Stimulated activated naive CD4-positive, alpha-beta T cell treated with Interleukin-2 at 50 U/mL for 16 hours (primary cell): ENCODE measurements at places on chromosomes 2 and 18.
A peak's percentile ranks its signal among the peaks of the same experiment; 100 is the strongest.

DNA sequence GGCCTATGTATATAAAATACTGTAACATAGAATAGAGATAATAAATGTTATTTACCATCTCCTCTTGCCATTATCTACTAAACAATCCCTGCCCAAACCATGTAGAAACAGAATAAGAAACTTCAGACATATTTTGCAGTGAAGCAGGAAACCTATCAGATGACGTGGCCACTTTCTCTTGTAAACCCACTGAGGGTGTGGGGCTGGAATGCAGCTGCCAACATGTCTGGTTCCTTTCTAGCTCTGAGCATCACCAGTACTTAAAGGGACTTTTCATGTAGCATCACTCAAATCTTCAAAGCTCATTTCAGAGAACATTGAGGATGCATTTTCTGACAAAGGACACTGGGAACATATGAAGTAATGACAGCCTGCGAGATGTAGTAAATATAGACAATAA is 251.8 kb downstream of the LPIN1 start:
- peak; percentile 5 for DNase-seq

DNA sequence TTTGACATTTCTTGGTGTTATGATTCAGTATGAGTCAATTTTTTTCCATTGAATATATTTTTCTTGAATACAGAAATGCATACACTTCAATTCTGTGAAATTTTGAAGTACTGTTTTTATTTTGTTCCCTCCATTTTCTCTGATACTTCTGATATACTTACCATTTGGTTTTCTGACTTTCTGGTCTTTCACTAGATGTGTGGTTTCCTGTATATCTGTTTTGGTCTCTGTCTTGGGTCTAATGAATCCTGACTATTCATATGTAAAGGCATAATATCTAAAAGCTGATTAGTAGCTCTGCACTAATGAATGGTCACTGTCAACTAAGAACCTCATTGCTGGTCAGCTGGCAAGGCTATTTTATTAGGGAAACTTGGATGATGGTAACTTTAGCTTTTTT is 345.6 kb downstream of the GRB14 start:
- no peak for DNase-seq

DNA sequence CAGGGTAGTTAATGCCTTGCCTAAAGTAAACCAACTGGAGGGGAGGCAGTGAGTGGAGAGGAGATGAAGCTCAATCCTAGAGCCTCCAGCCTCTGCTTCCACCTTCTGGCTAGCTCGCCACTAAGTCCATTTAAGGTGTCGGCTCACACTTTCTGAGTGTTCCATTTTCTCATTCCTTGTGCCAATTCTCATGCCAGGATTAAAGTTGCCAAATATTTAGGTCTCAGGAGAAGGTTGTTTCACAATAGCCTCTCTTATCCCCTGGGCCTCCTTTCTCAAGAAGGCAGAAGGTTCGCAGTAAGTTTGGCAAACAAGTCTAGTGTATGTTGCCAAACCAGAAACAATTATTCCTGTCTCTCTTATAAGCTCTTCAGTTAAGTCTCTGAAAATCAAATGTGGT is 57.2 kb downstream of the TACR1 start:
- no peak for DNase-seq

GRCh38 chr2:201523506-201523905 is 72.0 kb downstream of the STRADB start:
- no peak for DNase-seq

GRCh38 chr2:20612925-20613916 is 37.7 kb downstream of the HS1BP3 start:
- no peak for DNase-seq

DNA sequence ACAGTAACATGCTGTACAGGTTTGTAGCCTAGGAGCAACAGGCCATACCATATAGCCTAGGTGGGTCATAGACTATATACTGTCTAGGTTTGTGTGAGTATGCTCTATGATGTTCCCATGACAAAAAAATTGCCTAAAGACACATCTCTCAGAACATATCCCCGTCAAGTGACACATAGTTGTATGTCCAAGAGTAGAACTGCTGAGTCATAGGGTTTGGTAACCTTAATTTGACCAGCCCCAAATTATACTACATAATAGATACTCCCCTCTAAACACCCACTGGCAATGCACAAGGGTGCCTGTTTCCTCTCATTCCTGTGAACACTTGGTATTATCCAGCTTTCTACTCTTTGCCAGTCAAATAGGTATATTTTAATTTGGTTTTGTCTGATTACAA is 161.6 kb downstream of the LCLAT1 start:
- DNase-seq, result no peak

DNA sequence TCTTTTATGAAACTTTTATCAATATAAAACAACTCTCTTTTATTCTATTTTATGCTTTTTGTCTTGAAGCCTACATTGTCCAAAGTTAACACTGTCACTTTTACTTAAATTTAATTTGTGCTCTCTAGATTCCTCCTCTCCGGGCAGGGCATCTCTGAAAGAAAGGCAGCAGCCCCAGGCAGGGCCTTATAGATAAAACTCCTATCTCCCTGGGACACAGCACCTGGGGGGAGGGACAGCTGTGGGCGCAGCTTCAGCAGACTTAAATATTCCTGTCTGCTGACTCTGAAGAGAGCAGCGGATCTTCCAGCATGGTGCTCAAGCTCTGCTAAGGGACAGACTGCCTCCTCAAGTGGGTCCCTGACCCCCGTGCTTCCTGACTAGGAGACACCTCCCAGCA is 447.7 kb upstream of the FANCL start:
- no peak for DNase-seq

GRCh38 chr2:65035351-65035943 is 20.8 kb upstream of the CEP68 start:
- no peak for DNase-seq

DNA sequence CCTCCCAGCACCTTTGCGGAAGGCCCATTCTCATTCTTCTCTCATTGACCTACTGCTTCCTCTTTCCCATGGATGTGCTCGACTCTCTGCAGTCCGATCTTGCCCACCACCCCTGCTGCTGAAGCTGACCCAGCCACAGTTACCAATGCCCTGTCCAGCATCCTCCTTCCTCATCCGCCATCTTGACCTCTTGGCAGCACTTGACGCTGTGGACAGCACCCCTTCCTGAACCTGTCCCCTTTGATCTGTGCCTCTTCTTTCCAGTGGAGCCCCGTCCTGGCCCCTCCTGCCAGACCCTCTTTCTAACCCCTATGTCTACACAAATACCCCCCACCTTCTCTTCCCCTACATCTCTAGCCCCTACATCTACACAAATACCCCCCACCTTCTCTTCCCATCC is 209.1 kb downstream of the SEPTIN10 start:
- DNase-seq, result no peak

- DNase-seq, result peak; percentile 29
Observed at GRCh38 chr18:57621246-57621604, 411 bp downstream of the NARS1 start.

- no peak for DNase-seq
Observed at GRCh38 chr2:182816866-182817265, 49.6 kb downstream of the FRZB start.

DNA sequence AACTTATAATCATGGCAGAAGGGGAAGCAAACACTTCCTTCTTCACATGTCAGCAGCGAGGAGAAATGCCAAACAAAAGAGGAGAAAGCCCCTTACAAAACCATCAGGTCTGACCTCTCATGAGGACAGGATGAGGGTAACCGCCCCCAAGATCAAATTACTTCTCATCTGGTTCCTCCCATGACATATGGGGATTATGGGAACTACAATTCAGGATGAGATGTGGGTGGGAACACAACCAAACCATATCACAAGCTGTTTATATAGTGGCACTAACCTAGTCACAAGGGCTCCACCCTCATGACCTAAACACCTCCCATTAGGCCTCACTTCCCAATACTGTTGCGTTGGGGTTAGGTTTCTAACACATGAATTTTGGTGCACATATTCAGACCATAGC is 110.0 kb downstream of the OSBPL6 start:
- no peak for DNase-seq

GRCh38 chr2:19846030-19846429 is 55.8 kb downstream of the TTC32 start:
- DNase-seq, result no peak

DNA sequence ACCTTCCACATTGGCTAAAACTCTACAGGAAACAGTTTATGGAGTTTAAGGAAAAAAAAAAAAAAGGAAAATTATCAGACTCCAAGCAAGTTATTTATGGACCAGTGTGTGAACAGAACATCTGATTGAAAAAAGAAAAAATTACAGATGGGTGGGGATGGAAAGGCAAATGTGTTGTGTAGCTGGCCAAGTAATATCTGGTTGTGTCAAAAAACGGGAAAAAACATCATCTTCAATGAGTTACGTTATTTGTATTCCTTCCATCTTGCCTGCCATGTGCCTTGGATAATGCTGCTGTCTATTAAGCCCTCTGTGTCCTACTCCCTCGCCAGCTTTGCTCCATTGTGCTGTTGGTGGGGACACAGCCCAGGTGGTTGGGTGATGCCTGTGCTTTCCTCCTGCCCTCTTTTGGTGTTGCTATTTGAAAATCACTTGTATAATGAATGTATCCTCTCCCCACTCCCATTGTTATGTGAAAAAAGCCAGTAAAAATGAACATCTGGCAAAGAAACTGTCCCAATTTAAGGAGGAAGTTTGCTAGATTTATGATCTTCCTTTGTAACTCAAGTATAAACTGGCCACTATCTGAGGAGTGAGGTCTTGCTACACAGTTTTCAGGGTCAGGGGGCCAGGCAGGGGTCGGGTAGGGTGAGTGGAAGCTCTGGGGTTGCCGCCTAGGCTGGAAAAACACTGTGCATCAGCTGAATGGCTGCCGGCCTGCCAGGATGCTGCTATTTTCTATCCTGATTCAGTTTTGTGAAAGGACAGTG is 155.9 kb downstream of the FMNL2 start:
- DNase-seq, result no peak

DNA sequence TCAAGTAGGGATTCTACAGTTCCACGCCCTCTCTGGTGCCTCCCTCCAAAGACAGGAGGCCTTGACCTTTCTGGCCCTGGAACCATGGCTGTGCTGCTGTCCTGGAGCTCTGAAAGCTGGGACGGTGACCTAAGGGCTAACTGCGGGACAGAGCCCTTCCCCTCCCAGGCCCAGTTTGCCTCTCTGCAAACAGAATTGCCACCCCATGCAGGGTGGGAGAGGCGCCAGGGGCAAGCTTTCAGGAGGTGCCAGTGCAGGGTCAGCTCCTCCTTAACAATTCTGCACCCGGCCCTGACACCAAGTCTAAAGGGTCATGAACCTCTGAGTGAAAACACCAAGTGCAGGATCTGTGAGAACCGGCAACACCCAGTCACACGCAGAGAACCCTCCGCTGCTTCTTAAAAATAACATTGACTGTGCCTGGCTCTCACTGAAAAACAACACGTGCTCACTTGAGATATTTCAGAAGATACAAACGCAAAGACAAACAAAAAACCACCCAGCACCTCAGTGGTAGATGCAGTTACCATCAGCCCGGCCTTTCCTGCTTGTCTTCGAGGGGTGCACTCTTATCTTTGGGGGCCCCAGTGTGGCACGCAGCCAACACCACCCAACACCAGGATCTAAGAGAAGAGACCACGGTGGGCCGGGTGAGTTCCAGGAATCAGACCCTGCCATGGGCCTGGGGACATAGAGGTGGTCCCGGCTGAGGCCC is 1.1 kb upstream of the SNED1 start:
- no peak for DNase-seq

GRCh38 chr18:73681912-73682311 is 465.7 kb downstream of the FBXO15 start:
- no peak for DNase-seq

DNA sequence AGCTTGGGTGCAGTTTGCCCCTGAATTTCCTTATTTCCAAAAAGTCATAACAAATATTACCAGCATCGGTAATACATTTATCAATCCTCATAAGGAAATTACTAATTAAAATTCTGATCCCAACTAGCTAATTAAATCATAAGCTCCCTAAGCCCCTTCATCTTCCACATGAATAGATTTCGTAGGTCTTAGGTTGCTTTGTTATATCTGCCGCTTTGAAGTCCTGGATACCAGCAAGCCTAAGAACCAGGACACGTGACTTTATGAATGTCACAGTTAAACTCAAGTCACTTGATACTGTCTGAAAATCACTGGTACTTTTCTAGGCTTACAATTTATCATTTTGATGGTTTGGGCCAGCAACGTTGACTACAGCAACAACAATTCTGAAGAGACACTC is 134.8 kb upstream of the CAVIN2 start:
- DNase-seq, result no peak

GRCh38 chr2:218444692-218445357 is 25.9 kb downstream of the VIL1 start:
- no peak for DNase-seq

DNA sequence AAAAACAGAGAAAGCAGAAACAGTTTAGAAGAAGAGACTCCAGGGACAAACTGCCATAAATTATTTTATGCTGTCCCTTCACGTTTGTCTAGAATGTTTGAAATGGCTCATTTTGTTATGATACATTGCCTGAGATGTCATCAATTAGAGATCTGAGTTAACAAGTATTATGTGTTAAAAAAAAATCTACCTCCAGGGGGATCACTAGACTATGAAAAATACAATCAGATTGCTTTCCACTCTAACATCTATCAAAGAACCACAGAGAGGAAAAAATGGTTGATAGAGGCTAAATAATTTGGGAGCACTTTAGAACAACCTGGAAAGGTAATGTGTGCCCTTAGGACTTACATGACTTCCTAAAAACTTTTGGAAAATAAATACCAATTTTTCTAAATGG is 103.8 kb upstream of the CCDC150 start:
- no peak for DNase-seq

DNA sequence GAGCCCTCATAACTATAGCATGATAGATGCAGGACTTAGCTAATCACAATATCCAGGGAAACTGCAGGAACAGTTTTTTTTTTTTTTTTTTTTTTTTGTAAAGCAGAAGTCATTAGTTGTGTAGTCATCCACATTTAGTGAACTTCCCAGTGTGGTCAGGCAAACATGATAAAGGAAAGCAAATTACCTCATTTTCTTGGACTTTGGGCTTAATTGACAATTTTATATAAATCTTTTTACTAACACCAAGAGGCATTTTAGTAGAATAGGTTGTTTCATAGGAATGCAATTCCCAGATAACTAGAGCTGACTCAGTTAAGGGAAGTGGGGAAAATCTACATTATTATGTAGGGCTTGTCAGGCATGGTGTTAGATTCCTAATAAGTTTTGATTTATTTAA is 142.7 kb upstream of the GCFC2 start:
- no peak for DNase-seq

DNA sequence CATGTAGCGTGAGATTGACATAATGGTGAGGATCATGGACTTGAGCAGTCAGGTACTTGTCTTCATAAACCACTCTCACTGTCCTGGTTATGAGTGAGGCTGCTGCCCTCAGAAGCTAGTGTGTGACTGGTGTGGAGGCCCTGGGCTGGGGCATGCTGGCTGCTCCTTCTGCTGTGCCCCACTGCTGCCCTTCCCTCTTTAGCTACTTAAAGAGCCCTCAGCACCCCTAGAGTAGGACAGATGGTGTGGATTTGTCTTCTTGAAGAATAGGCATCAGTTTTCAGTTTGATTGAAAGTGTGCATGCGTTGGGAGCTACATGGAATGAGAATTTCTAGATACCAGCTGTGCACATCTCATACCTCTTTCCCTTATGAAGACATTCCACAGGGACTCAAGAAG is 15.4 kb downstream of the CPLX4 start:
- DNase-seq, result no peak

- DNase-seq, result no peak
Observed at GRCh38 chr2:15746703-15747550, 155.3 kb downstream of the DDX1 start.

GRCh38 chr2:178455947-178456346 is 4.8 kb downstream of the PJVK start:
- no peak for DNase-seq
